ENCODE measurements at places on chromosomes 16 and 17. TPM values are rescaled to one million over a fixed set of nuclear protein-coding genes. Genes with fewer than 3 reads are reported as not detected.

DNAH2 gene
- total RNA-seq: 0.52 TPM

DNA sequence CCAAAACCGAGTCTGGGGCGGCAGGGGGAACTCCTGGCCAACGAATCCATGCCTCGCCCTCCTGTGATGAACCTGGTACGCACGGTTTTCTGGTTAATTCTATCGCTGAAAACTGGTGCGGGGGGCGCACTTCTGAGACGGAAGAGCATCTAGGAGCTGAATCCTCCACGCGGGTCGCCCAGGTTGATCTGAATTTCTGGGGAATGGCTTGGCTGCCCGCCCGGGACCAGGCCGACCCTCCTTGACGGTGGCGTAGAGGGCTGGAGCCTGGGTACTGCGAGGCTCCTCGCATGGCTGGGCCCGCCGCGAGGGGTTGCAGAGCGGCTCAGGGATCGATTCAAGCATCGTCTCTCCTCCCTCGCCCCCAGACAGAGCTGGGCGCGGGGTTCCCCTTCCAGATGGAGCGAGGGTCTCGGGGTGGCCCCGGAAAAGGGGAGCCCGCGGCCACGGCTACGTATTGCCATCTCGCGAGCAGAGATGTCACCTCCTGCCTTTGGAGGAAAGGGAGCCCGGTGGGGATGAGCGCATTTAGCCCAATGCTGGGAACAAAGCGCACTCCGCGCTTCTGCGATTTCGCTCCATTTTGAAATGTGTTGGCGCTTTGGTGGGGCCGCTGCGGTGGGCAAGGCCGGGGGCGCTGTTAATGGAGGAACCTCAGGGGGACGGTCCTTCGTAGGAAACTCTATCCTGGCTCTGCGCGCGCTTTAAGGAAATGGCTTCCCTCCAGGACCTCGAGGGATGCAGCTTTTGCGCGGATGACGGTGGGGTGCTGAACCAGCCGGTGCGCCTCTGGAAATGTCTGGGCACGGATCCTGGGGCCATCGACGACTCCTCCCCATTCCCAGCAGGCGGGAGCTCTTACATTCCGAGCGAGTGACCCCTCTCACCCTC is 2.7 kb downstream of the MAPT start:
- no peak for DNase-seq

- no peak for DNase-seq
Measured at GRCh38 chr17:10518271-10519037, at the start of gene MYH1. TSS of gene MYH1 (minus strand) at chr17:10518542. CDS start at chr17:10516642, 1,900 bp downstream.

LPO gene
- not detected for total RNA-seq

- no peak for DNase-seq
Measured at GRCh38 chr16:61936522-61936921, 99.7 kb downstream of the CDH8 start.

- DNase-seq: no peak
Measured at GRCh38 chr16:23642246-23642774, 1.0 kb downstream of the DCTN5 start.

NUDT7 gene
- total RNA-seq: 4.6 TPM

GRCh38 chr16:1906055-1906845 is 12.0 kb downstream of the HS3ST6 start:
- peak; percentile 23 for DNase-seq

CLEC18A gene
- total RNA-seq: 0.28 TPM

RPRML gene
- total RNA-seq: 0.24 TPM

GRCh38 chr17:57243171-57243622 is 13.1 kb upstream of the MSI2 start:
- DNase-seq: peak; percentile 47

KRT28 gene
- total RNA-seq: not detected

DNA sequence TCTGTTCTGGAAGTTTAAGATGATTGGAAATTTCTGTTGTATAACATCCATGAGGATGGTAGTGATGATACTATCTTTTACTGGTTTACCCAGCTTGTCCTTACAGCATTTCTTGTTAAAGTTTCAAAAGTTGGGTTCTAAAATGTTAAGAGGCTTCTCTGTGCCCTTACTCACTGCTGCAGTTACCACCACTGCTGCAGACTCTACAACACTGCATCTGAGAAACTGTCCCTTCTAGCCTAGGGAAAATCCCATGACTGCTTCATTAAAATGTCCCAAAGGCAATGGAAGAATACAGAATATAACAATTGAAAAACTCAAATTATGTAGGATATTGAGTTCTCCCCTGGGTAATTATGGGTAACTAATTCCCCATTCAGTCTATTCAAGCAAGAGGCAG is 3.8 kb upstream of the NSRP1 start:
- no peak for DNase-seq

TMEM92 gene
- 1.00 TPM for total RNA-seq

DNA sequence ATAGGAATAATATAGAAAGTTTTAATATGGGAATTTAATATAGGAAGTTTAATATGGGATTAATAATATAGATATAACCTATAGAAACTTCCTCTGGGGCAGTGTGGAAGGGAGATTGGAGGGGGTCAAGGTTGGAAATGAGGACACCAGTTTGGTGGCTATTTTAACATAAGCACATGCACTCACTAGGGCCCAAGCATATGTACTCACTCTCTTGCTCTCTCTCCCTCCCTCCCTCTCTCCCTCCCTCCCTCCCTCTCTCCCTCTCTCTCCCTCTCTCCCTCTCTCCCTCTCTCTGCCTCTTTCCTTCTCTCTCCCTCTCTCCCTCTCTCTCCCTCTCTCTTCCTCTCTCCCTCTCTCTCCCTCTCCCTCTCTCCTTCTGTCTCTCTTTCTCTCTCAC is 528.1 kb downstream of the NPIPA7 start:
- DNase-seq: no peak

DNA sequence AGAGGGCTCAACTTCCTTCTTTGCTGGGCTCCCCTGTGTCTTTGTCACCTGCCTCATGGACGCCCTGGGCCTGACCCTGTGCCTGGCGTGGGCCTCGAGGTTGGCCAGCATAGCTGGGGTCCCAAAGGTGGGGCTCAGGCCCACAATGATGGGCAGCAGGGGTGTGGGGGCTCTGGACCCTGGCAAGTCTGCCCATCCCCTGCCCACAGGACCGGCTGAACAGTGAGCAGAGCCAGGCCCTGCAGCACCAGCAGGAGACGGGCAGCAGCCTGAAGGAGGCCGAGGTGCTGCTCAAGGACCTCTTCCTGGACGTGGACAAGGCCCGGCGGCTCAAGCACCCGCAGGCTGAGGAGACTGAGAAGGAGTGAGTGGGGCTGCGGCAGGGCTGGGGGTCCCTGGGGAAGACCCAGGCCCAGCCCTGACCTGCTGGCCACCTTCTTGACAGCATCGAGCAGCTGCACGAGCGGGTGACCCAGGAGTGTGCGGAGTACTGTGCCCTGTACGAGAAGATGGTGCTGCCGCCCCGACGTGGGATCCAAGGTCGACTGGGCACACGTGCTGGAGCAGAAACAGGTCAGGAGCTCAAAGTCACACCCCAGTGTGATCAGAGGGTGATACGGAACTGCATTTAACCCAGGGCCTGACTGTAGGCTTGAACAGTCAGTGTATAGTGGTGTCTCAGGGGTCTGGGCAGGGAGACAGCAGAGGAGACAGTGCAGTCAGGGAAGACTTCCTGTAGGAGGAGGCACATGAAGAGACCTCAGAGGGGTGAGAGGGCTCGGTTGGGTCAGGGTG is 3.8 kb downstream of the EVPLL start:
- DNase-seq: no peak

DNA sequence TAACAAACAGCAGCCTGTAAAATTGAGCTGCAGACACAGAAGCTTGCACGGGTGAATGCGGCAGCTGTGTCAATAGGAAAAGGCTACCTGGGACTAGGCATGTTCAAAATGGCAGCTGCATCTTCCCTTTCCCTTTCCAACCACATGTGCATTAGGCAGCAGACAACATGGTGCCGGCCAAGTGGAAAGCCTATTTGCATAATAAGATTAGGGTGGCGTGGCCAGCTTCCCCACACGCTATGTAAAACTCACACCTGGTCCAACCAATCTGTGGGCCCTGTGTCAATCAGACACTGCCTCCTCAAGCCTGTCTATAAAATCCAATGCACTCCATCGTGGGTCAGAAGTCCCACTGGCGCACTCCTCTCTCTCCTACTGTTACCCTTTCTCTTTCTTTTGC is 61.0 kb upstream of the RBBP6 start:
- no peak for DNase-seq

TM4SF5 gene
- total RNA-seq: 1.2 TPM

ACSM2A gene
- not detected for total RNA-seq

DNA sequence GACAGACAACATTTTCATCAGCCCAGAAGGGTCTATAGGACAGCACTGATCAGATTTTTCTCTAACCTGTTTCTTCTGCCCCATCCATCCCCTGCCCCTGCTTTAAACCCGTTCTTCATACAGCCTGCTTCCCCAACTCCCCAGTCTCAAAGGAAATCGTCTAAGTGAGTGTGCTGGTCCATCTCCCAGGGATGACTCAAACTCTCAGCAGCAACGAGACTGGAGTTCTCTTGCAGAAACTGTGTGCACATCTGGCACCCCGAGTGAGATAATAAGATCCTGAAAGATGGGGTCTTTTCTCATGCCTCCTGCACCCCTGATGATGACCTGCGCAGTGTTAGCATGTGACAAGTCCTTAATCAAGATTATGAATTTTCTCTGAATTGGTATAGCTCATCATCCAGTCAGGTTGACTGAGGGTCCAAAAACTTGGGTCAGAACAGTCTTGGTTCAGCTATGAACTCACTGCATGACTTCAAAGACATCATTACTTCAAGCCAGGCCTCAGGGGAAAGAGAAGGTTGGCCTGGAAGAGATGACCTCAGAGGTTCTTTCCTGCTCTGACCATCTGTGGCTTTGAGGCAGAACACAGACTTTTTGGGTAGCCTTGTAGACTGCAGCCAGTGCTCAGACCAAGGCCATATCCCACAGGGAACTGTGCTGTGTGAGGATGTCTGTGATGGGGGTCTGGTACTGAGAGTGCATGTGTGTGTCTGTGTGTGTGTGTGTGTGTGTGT is 117.9 kb downstream of the SPACA3 start:
- DNase-seq: no peak

CCDC78 gene
- total RNA-seq: 0.16 TPM

Data from pancreas (tissue), 10 donors.